ENCODE measurements at places on chromosomes 4 and X.

GRCh38 chrX:45758738-45759397, 558.2 kb upstream of the DIPK2B start:
- H3K4me3 ChIP-seq = no peak overlapping the region
- H3K36me3 ChIP-seq = no peaks in the 10 kb centered on the region
- no peaks in the 10 kb centered on the region for H3K27me3 ChIP-seq
- H3K4me1 ChIP-seq = peaks cover 61% of the 10 kb centered on the region
- H3K27ac ChIP-seq = peak overlapping the region; percentile 77
- peak; percentile 50 for DNase-seq

DNA sequence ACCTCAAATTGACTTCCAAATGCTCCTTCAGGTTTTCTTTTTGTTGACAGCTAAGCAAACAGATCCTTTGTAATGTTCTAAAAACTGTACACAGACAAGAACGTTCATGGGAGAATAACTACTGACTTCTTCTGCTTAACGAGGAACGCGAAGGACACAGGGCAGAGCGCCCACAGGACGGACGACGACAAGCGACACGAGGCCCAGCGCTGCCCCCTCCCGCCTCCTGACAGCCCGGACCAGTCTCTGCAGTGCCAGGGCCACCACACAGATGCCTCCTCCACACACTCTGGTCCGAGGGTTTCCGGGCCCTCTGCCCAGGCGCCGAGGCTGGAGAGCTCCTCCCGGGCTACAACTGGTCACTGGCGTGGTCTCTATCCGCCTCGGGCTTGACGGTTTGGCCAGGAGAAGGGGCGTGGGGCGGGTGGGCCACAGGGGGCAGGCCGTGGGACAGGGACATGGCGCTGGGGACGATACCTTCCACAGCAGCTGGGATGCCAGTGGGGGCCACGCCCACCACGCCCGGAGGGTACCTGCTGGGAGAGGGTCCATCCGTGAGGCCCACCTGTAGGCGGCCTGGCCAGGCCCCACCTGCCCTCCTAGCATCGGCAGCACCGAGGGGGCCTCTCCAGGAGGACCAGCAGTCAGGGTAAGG, 36.9 kb downstream of the CTBP1 start:
- no peaks in the 10 kb centered on the region for H3K27me3 ChIP-seq
- no peak overlapping the region for H3K4me3 ChIP-seq
- no peak overlapping the region for H3K27ac ChIP-seq
- DNase-seq = no peak
- H3K4me1 ChIP-seq = peaks cover 14% of the 10 kb centered on the region

- no peaks in the 10 kb centered on the region for H3K36me3 ChIP-seq
- DNase-seq = no peak
These were observed 2396.7 kb downstream of the PCDH7 start for GRCh38 chr4:33116871-33117270.

- no peak for DNase-seq
- H3K27me3 ChIP-seq = no peaks in the 10 kb centered on the region
- no peak overlapping the region for H3K4me3 ChIP-seq
- no peaks in the 10 kb centered on the region for H3K36me3 ChIP-seq
- no peaks in the 10 kb centered on the region for H3K4me1 ChIP-seq
These were observed 1.5 kb upstream of the FATE1 start for GRCh38 chrX:151714362-151714761.

- DNase-seq = no peak
- no peaks in the 10 kb centered on the region for H3K36me3 ChIP-seq
- no peak overlapping the region for H3K27ac ChIP-seq
- H3K27me3 ChIP-seq = peaks cover 16% of the 10 kb centered on the region
These were observed 12.5 kb upstream of the ART3 start for GRCh38 chr4:76061982-76062381.

DNA sequence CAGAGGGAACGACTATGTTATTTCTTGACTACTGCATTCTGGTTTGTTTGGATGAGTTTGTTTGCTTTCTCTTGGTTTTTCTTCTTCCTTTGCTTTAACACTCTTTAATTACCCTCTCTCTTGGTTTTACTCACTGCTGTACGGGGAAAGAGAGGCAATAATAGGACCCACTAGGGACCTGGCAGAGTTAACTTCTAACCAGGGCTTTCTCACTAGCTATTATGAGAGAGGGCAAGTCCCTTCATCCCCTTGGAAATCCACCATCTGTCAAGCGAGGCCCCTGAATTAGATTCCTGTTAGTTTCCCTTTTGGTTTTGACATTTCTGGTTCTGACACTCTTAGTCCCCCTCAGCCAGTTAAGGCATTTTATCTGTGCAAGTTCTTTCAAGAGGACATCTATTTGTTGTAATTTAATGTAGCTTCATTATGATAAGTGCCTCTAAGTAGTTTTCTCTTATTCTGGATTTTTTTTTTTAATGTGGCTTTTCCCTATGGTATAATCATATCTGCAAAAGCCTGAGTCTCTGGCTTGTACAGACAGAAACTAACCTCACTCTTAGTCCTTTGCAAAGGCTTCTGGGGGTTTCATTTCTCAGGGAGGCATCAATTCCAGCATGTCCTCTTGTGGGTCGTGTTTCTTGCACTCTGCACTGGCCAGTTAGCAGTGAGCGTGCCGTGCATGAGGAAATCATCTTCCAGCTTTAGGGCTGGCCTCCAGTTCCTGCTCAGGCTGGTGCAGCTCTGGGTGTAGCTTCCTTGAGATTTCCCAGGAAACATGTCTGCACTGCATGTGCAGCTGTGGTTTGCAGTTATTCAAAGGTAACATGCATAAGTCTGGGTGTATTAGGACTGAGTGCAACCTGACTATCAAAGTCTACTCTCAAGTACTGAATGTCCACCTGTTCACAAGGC, 221.3 kb downstream of the STIM2 start:
- no peaks in the 10 kb centered on the region for H3K27me3 ChIP-seq
- no peak for DNase-seq
- no peak overlapping the region for H3K27ac ChIP-seq
- no peaks in the 10 kb centered on the region for H3K4me1 ChIP-seq
- no peaks in the 10 kb centered on the region for H3K36me3 ChIP-seq

DNA sequence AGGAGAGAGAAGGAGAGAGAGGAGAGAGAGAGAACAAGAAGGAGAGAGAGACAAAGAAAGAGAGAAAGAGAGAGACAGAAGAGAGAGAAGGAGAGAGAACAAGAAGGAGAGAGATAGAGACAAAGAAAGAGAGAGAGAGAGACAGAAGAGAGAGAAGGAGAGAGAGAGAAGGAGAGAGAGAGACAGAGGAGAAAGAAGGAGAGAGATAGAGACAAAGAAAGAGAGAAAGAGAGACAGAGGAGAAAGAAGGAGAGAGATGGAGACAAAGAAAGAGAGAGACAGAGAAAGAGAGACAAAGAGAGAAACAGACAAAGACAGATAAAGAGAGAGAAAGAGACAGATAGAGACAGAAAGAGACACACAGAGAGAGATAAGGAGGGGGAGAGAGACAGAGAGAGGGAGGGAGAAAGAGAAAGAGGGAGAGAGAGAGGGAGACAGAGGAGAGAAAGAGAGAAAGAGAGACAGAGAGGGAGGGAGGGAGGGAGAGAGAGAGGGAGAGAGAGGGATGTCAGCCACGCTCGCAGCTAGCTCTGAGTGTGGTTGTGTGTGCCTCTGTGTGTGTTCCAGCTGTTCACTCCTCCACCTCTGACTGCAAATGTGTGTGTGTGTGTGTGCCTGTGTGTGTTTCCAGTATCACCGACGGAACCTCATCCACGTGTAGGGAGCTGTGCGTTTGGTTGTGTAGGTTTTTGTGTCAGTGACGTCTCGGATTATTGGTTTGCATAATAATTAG, 105.8 kb downstream of the CRLF2 start:
- H3K27me3 ChIP-seq = no peaks in the 10 kb centered on the region
- no peak for DNase-seq
- no peak overlapping the region for H3K4me3 ChIP-seq

DNA sequence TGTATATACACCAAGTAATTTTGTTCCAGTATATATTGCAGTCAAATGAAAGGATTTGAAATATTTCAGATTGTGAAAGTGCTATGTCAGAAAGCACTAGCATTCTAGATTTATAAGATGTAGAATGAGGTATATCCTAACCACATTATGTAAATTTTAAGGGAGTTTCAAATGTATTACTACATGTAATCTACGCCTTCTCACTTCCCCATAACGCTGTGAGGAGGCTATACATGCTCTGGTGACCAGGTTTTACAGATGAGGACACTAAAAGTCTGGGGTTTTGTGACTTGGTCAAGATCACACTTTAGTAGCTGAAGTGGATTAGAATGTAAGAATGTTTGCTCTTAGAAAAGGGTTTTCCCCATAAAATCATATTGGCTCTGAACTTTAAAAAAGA, 8.1 kb downstream of the ENPEP start:
- H3K27me3 ChIP-seq = no peaks in the 10 kb centered on the region
- no peaks in the 10 kb centered on the region for H3K36me3 ChIP-seq
- DNase-seq = no peak
- H3K4me1 ChIP-seq = peaks cover 6% of the 10 kb centered on the region
- no peak overlapping the region for H3K27ac ChIP-seq
- H3K4me3 ChIP-seq = no peak overlapping the region

DNA sequence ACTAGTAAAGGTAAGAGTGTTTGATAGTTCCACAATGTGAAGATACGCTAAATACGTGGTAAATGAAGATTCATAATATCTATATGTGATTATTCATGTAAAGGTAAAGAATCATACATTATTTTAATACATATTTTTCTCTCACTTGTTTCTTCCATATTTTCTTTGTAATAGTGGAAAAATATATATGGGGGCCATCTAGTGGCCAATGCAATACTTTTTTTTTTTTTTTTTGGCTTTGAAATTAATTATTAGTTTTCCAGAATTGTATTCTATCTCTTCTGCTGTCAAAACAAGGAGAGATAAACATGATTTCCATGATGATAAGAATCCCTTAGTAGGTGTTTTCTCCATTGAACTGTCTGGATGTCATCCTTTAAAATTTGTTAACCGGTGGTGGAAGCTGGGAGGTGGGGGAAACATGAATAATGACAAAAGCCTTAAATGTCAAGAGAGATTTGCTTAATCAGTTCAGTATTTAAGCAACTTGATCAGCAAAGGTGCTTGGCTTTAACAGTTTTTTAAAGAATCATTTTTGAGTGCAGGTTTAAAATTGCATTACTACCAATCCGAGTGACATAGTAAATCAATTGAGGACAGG, 508.7 kb upstream of the HTR2C start:
- H3K27ac ChIP-seq = no peak overlapping the region
- no peaks in the 10 kb centered on the region for H3K27me3 ChIP-seq
- H3K4me3 ChIP-seq = no peak overlapping the region
- no peaks in the 10 kb centered on the region for H3K4me1 ChIP-seq
- no peaks in the 10 kb centered on the region for H3K36me3 ChIP-seq

- H3K27ac ChIP-seq = peak overlapping the region; percentile 97
- peaks cover 28% of the 10 kb centered on the region for H3K4me1 ChIP-seq
- DNase-seq = no peak
- H3K27me3 ChIP-seq = no peaks in the 10 kb centered on the region
- no peaks in the 10 kb centered on the region for H3K36me3 ChIP-seq
These were observed 1.1 kb downstream of the KLHL15 start for GRCh38 chrX:24025741-24026403.

- no peaks in the 10 kb centered on the region for H3K27me3 ChIP-seq
- no peak overlapping the region for H3K4me3 ChIP-seq
- H3K36me3 ChIP-seq = no peaks in the 10 kb centered on the region
- H3K4me1 ChIP-seq = peaks cover 11% of the 10 kb centered on the region
These were observed 159.9 kb downstream of the AASDH start for GRCh38 chr4:56227301-56227835.

GRCh38 chr4:153541456-153542096, 75.4 kb downstream of the TMEM131L start:
- H3K27ac ChIP-seq = peak overlapping the region; percentile 51
- no peaks in the 10 kb centered on the region for H3K27me3 ChIP-seq
- no peak overlapping the region for H3K4me3 ChIP-seq
- no peak for DNase-seq
- peaks cover 36% of the 10 kb centered on the region for H3K4me1 ChIP-seq

- no peaks in the 10 kb centered on the region for H3K4me1 ChIP-seq
- no peaks in the 10 kb centered on the region for H3K36me3 ChIP-seq
- no peak overlapping the region for H3K27ac ChIP-seq
- no peaks in the 10 kb centered on the region for H3K27me3 ChIP-seq
- no peak overlapping the region for H3K4me3 ChIP-seq
These were observed 6.1 kb upstream of the ABRAXAS1 start for GRCh38 chr4:83490876-83491450.

- no peak for DNase-seq
- no peaks in the 10 kb centered on the region for H3K36me3 ChIP-seq
- H3K27me3 ChIP-seq = no peaks in the 10 kb centered on the region
- no peak overlapping the region for H3K27ac ChIP-seq
- H3K4me1 ChIP-seq = no peaks in the 10 kb centered on the region
These were observed 25.8 kb upstream of the PSAPL1 start for GRCh38 chr4:7460566-7460965.

DNA sequence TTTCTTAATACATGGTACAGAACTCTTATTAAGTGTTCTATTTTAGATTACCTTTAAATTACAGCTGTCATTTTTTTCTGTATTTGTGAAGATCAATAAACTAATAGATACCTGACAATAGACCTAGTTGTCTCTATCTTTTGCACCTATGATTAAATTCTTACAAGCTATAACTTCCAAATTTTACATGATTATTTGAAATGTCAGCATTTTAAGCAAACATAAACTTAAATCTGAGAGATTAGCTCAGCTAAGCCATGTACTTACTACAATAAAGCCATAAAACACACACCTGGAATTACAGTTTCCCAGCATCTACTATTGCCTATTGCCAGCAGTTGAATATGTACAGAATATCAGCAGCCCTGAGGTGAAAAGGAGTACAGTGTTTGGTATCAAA, 118.8 kb downstream of the UGT8 start:
- no peaks in the 10 kb centered on the region for H3K4me1 ChIP-seq
- no peak overlapping the region for H3K4me3 ChIP-seq
- DNase-seq = no peak
- H3K27ac ChIP-seq = no peak overlapping the region

DNA sequence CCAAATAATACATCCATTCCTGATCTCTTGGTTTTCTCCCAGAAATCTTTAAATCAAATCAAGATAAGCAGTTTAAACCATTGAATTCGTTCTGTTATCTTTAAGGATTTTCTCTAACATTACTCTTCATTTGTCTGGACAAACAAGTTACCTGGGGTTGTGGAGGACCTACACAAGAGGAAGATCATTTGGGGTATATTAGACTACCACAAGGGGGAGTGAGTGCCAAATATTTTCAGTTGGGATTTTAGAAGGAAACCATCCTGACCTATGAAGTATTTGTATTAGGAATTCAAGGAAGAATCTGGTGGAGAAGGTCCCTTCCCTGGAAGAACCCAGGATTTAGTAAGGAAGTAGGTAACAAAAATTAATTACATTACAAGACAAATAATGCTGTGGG, 12.0 kb upstream of the DCHS2 start:
- no peaks in the 10 kb centered on the region for H3K4me1 ChIP-seq
- no peak for DNase-seq
- H3K4me3 ChIP-seq = no peak overlapping the region
- H3K27me3 ChIP-seq = peaks cover 19% of the 10 kb centered on the region
- no peaks in the 10 kb centered on the region for H3K36me3 ChIP-seq

DNA sequence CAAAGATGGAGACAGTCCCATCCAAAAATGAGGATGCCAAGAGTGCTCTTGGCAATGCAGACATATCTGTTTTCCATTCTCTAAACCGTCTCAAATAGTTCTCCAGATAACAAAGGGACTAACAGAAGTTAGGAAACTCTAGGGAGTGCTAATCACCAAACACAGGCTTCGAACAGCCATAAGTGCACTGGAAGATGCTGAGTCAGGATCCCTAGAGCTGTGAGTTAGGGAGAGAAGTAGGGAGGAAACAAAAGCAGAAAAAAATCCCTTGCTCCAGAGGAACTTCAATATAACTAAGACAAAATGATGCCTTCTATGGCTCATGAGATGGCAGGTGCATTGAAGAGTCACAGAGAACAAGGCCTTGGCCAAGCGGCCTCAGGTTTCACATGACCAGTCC, 251.0 kb upstream of the PPARGC1A start:
- H3K27ac ChIP-seq = no peak overlapping the region
- DNase-seq = no peak
- no peaks in the 10 kb centered on the region for H3K36me3 ChIP-seq
- H3K4me1 ChIP-seq = no peaks in the 10 kb centered on the region
- no peaks in the 10 kb centered on the region for H3K27me3 ChIP-seq

Data from DND-41 (cell line).